ENCODE measurements at places on chromosomes 4 and X.

DNA sequence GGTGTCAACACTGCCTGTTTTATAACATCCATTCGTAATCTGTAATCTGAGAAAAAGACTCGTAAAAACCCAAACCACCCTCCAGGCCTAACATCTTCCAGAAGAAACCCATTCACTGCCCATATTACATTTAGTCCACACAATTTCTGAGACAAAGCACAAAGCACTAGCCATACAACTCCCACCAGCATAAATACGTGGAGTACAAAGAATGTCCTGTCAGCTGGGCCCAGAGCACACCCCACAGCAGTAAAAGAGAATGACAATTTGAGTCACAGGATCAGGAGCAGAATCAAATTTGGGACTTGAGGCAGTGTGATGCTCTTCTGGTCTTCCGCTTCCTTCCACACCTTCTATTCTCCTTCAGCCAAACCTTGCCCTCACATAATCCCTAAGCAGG lies 6.8 kb downstream of the MECP2 start:
- DNase-seq: no peak

- no peak for DNase-seq
Observed at GRCh38 chr4:38058151-38058550, 98.0 kb downstream of the PTTG2 start.

GRCh38 chrX:40460926-40461325 lies 119.8 kb upstream of the ATP6AP2 start:
- DNase-seq: no peak

DNA sequence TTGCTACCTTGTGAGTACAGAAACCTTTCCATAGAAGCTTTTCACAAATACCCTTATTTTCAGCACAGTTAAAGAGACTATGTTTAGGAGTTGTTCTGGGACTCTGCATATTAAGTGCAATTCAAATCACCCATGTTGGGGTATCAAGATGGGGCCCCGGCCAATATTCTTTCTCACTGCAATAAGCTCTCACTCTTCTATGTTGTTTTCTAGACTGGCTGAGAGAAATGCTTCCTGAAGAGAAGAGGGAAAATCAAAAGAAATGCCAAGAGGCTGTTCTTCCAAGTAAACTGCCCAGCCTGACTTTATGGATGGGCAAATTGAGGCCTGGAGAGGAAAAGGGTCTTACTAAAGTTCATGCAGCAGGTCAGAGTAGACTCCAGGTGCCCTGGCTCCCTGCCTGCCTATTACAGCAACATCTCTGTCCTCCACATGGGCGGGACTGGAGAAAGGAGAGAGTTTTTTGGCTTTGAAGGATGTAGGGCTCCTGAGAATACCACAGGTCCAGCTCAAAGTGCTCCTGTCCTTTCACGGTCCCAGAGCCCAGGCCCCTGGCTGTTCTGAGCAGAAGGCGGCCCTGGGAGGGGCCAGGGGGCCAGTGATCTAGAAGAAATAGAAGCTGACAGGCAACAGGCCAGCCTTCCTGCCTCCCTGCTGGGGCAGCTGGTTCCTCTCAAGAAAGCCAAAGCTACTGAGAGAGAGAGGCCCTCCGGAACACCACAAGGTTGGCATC lies 745 bp upstream of the IQSEC2 start:
- no peak for DNase-seq

DNA sequence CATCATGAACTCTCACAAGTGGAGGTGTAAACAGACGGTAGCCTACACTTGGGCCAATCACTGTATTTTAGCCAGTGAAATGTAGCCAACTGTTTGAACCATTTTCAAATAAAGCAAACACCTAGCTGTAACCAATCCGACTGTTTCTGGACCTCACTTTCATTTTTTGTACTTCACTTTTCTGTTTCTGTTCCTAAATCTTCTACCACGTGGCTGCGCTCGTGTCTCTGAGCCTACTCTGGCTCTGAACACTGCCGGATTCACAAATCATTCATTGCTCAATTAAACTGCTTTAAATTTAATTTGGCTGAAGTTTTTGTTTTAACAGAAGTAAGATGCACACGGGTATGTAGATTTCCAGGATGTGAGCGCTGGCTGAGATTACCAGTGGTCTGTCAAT lies 319.1 kb downstream of the RAPGEF2 start:
- no peak for DNase-seq

DNA sequence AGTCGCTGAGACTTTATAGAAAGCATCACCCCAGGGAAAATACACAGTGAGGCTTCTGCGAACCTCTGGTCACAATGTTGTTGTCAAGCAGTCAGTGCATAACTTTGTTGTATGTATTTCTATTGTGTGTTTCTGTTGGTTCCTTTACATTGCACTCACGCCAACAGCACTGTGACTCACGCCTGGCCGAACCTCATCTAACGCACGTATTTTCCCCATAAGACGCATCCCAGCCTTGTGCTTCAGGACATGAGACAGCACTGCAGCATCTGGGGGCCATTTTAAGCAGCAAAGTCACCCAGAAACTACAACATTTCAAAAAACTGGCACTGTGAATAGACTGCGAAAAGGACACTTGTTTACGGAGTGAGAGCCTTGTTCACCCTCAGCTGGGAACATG lies 30.6 kb downstream of the TBL1X start:
- no peak for DNase-seq

DNA sequence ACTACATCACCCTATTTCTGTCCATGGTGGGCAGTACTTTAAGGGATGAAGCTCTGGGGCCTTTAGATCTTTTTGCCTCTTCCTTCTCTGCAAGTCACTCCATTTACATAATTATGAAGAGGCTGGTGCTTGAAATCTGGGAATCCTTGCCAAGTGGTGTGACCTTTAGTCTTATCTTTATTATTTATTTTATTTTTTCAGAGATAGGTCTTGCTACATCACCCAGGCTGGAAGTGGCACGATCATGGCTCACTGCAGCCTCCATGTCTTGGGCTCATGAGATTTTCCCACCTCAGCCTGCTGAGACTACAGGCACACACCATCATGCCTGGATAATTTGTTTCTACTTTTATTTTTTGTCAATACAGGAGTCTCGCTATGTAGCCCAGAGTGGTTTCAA lies 34.4 kb upstream of the HAND2 start:
- no peak for DNase-seq

GRCh38 chrX:74534569-74535038 lies 79.8 kb downstream of the RLIM start:
- DNase-seq: no peak
